ENCODE measurements at places on chromosomes 16 and 17. TPM values are rescaled to one million over a fixed set of nuclear protein-coding genes. Genes with fewer than 3 reads are reported as not detected.
A peak's percentile ranks its signal among the peaks of the same experiment; 100 is the strongest.

GRCh38 chr17:59642565-59642964 lies 22.9 kb downstream of the CLTC start:
- DNase-seq: peak; percentile 44

- no peak for DNase-seq
These were observed 405.0 kb downstream of the SHISA9 start for GRCh38 chr16:13306161-13306995.

DNA sequence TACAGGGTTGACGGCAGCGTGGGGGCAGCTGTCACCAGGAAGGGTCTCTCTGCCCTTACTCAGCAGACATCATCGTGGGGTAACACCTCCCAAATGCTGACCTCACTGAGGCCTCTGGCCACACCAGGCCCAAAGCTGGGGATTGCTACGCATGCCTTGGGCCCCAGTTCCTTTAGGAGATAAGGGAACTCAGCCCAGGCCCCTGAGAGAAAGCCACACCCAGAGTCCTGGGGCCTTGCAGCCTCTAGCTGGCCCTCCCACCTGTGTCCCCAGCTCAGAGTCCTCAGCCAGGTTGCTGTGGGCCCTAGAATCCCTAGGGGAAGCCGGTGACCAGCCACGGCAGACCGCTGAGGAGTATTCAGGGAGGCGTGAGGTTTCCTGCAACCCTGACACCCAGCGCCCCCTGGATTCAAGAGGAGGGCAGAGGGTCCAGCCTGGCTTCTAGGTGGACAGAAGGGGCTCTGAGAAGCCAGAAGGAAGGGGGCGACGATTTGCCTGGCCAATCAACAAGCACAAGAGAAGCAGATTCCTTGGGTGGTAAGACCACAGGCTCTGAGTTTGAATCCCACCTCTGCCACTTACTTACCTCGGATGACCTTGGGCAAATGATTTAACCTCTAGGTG lies 10.3 kb upstream of the GINS2 start:
- no peak for DNase-seq

DNA sequence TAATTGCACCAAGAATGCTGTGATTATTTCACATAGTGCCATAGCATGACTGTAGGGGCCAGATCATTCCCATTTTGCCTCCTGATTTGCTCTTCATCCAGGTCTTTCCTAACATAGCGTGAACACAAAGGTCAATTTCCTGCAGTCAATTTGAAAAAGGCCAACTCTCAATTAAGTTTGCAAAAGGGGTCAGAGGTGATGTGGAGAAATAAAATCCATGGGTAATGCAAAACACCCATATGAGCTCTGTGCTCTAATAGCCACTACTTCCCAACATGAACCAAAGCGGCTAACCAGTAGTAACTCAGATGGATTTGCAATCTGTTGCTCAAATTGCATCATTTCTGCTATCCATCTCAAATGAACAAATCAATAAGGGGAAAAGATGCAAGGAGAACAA lies 275.5 kb upstream of the SOX9 start:
- no peak for DNase-seq

DNA sequence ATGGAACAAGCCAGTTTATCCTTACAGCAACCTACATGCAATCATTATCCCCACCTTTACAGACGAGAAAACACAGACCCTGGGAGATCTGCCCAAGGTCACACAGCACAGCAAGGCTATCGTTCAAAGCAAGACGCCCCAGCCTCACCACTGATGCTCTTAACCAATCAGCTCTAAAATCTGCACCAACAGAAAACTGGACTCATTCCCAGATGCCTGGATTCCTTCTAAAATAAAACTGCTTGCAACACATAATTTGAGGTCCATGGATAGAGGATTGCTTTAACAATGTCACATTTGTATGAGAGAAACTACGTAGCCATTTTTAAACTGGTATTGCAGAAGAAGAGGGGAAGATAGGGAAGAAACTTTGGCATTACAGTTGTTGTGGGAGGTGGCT lies 6.8 kb downstream of the COTL1 start:
- peak; percentile 61 for DNase-seq

- DNase-seq: no peak
These were observed 28.8 kb downstream of the ZCCHC14 start for GRCh38 chr16:87463722-87464690.

GRCh38 chr17:8791910-8792270 lies 7.3 kb downstream of the MFSD6L start:
- DNase-seq: no peak

GRCh38 chr16:67529582-67530012 lies 968 bp downstream of the RIPOR1 start:
- no peak for DNase-seq

DNA sequence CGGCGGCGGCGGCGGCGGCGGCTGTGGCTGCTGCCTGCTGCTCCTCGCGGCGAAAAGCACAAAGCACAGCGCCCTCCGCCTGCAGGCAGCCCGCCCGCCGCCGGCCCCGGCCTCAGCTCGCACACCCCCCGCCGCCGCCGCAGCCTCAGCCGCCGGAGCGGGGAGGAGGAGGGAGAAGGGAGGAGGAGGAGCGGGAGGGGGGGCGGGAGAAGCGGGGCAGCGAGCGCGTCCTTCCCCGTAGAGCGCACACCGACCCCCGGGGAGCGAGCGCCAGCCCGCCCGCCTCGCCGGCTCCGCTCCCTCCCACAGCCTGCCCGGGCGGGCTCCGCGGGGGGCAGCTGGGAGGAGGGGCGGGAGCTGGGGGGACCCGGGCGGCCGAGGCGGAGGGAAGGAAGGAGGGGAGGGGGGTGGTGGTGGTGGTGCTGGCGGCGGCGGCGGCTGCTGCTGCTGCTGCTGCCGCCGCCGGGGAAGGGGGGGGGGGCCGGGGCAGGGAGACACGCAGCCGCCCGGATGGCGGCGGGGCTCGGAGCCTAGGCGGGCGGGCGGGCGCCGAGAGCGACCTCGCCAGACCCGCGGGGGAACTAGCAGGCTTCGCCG lies at the start of gene UBTF:
UBTF (minus strand) TSS at position 60 of the 597 bp plus-strand sequence. CDS start 1,446 bp downstream, outside the sequence.
- DNase-seq: peak; percentile 82

DNA sequence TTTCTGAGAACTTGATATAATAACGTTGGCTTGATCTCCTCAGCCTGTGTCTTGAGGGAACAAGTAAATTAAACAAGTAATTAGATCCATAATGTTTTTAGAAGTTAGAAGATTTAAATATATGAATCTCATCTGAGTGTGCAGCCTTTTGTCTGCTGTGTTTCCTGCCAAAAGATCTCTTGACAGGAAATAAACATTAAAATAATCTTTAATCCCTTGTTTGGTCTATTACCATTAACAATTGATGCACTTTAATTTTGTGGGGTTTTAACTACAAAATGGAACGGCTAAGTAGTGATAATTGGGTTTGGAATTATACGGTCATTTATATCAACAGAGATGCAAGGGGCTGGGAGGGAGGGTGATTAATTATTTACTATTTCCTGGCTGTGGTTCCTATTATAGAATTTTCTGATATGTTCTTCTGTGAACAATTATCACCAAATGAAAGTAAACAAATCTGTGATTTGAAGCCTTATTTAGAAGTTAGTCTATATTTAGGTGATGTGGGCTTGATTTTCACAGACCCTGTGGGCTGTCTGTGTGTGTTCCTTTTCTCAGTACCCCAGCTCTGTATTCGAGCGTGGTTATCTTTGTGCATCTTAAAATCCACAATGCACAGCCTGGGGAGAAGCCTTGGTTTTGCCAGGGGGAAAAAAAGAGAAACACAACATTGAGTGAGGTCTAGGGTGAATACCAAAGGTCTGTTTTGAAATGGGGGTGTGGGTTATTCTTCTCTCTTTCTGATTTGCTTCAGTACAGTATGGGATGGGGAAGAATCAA lies 556.1 kb downstream of the WWOX start:
- no peak for DNase-seq

DNA sequence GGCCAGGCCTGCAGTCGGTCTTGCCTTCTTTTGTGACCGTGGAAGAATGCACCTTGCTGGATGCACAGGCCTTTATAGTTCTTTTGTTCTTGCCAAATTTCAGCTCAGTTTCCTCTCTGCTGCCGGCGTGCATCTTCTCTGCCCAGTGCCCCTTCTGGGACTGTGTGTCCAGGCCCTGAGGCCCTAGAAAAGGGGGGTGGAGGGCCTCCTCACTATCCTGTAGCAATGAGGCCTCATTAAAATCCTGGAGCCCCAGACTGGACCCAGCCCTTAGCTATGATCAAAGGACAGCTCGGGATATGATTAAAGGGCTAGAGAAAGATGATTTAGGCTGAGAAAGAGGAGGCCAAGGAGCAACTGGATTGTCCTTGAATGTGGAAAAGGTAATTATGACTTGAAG lies 229.8 kb downstream of the SEC14L1 start:
- DNase-seq: peak; percentile 38

GRCh38 chr17:81012574-81013447 lies 21.2 kb downstream of the CHMP6 start:
- no peak for DNase-seq

- DNase-seq: no peak
These were observed 1.1 kb upstream of the PRPSAP1 start for GRCh38 chr17:76354747-76355310.

GRCh38 chr17:11582217-11582616 lies 16.1 kb upstream of the DNAH9 start:
- DNase-seq: no peak

- no peak for DNase-seq
These were observed 50.2 kb downstream of the VPS35L start for GRCh38 chr16:19605701-19606100.

GRCh38 chr16:84486126-84486525 lies 18.3 kb downstream of the MEAK7 start:
- no peak for DNase-seq

DNA sequence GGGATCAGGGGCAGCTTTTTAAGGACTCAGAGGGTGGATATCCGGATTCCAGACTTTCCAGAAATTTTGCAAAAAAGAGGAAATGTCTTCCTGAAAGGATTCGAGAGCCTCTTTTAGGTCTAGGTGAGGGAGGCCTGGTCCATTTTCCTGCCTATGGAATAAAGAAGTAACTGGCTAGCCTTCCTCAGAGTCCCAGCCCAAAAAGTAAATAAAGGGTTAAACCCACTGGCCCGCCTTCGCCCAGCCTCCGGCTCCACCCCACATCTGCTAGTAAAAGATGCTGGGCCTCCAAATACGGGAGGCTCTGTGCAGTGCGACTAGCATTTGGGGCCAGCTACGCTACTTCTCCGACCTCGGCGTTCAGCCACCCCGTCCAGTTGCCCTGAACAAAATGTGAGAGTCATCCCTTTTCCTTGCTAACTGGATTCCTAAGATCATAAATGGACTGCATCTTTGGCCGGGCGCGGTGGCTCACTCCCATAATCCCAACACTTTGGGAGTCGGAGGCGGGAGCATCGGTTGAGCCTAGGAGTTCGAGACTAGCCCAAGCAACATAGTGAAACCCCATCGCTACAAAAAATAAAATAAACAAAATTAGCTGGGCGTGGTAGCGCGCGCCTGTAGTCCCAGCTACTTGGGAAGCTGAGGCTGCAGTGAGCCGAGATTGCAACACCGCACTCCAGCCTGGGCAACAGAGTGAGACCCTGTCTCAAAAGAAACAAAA lies 824 bp upstream of the MPP2 start:
- peak; percentile 80 for DNase-seq

DNA sequence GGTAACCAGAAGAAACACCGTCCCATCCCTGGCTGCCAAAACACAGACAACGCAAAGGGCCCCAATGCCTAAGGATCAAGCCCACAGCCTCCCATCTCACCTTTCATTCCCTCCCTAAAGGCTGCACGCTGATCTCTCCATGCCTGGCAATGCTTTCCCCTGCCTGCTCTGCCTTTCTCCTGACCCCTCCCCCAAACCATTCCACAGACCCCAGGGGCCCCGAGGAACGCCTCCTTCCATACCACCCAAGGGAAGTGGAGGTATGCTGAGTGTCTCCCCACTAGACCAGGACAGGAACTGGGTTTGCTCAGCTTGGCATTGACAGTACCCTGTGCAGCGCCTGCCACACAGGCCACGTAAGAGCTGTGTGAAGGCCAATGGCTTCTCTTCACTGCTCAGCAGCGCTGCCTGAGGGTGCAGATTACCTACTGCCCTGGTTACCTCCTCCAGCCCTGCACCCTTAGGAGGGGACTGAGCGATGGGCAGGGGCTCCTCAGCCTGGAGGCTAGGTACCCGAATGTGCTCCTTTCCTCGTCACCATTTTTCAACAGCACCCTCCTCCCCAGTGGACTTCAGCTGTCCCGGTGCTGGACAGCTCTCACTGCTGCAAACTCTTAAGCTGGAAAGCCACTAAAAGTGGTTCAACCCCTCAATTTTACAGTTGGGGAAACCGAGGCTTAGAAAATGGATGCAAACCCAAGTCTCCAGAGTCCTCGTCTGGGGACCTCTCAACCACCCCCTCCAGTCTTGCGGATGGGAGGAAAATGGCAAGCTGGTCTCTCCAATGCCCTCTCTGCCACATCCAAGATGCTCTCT lies 45.0 kb downstream of the SRCIN1 start:
- no peak for DNase-seq

DNA sequence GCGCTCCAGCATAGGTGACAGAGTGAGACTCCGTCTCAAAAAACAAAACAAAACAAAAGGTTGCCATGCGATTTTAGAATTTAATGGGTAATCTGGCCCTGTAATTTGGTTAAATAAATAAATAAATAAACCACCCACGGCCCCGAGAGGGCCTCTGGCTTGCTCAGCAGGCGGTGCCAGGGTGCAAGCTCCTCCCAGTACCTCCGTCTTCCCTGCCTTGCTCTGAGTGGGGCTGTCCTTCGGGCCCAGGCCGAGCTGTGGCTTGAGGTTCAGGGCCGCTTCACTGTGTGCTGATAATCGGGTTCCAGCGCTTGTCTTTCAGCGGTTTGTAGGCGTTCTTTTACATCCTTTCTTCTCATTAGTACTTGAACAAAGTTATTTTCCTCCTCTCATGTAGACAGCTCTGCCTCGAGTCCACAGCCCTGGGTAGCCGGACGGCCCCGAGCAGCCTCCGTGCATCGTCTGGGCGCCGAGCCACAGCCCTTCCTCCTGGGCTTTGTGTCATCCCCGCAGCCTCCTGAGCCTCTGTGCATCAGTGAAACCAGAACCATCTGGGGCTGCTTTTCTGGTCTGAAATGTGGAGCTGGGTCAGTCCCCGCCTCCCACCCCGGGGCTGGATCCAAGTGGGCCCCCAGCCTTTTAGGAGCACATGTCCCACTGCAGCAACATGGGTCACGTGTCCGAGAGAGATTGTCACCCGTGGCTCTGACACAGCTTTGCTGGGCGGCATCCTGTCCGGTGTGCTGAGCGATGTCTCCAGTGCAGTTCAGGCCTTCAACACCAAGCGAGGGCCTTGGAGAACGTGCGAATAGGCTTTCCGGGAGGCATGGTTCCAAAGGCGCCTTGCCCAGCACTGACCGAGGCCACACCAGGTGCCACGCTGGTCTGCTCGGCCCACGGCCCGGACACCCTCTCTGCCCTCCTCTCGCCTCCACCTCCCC lies 157.4 kb upstream of the CHMP6 start:
- no peak for DNase-seq

- DNase-seq: no peak
These were observed 988 bp downstream of the RAP1GAP2 start for GRCh38 chr17:2797226-2797625.

GRCh38 chr17:3864534-3864933 lies 18.5 kb upstream of the NCBP3 start:
- DNase-seq: no peak

GRCh38 chr17:79154951-79155585 lies 80.4 kb downstream of the ENGASE start:
- no peak for DNase-seq

WNK4 gene
- total RNA-seq: 14.9 TPM

OR1A1 gene
- total RNA-seq: not detected

NLGN2 gene
- total RNA-seq: 23.4 TPM

CCL2 gene
- total RNA-seq: 49.9 TPM

CD300A gene
- total RNA-seq: 8.2 TPM

SSTR5 gene
- total RNA-seq: 6.7 TPM

KRT28 gene
- not detected for total RNA-seq

ERCC4 gene
- total RNA-seq: 10.5 TPM

WDR45B gene
- total RNA-seq: 65.4 TPM

TLCD3B gene
- not detected for total RNA-seq
